Central memory CD4-positive, alpha-beta T cell (primary cell): ENCODE measurements at places on chromosomes 4 and X.

DNA sequence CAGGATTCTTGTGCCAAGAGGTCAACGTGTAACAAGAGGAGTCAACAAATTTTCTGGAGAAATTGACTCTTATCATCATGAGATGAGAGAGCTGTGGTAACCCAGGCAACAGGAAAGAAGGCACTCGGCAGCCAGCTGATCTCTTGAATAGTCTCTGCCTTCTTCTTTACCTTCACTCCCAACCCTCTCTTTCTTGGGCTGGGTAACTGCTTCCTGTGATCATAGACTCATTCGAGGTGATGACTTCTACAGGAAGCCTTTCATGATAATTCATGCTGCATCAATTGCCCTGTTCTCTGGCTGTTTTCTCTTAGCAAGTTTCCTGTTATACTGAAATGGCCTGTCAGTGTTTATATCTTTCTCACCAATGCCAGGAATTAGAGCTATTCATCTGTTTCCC lies 70.8 kb upstream of the FSTL5 start:
- DNase-seq = no peak

DNA sequence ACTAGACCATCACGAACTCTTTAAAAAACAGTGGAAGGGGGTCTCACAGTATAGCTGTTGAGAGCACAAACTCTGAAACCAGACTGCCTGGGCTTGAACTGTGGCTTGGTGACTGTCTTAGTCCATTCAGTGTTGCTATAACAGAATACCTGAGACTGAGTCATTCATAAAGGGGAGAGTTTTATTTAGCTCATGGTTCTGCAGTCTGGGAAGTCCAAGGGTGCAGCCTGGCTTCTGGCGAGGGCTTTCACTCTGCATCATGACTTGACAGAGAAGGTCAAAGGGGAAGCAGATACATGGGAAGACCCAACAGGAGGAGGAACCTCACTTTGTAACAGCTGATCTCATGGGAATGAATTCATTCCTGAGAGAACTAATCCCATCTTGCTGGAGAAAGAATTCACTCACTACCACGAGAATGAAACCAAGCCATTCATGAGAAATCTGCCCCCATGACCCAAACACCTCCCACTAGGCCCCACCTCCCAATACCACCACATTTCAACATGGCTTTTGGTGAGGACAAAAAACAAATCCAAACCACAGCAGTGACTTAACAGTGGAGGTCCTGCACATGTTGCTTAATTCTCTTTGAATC lies 116.7 kb upstream of the STOX2 start:
- no peak for DNase-seq

DNA sequence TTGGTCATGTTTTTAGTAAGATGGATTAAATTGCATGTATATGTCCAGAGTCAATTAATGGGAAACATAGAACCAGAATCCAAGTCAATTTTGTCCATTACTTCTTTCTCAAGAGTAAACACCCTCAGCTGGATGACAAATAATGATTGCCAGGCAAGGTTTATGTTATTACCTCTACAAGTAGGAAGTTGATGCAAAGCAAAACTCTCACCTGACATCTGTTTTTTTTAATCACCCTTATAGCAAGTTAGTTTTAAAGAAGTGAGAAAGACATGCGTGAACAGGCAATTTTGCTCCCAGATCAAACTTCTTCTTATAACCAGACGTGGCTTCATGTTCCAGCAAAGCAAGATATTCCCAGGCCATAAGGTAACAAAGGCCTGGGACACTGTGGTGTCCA lies 348.5 kb upstream of the FTHL17 start:
- no peak for DNase-seq

DNA sequence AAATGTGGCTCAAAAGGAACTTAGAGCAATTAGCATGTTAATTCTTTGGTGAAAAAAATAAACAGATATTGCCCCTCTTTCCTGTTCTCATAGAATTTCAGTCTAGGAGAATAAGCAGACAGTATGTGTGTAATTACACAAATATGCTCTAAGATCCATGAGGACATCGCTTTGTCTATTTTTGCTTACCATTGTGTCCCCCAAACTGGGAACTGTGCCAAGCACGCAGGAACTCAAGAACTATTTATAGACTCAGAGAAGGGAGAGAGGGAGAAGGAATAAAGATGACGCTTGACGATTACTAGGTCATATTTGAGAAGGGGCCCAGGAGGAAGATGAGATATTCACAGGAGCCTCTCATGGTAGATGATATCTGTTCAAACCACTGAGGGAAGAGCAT lies 692.6 kb downstream of the RAB28 start:
- DNase-seq = no peak

GRCh38 chrX:107729558-107730297 lies 45.9 kb downstream of the TSC22D3 start:
- no peak for DNase-seq

- DNase-seq = no peak
Measured at GRCh38 chr4:146123231-146123630, 52.3 kb upstream of the LSM6 start.

GRCh38 chr4:65791111-65791811 lies 121.0 kb upstream of the EPHA5 start:
- DNase-seq = no peak

DNA sequence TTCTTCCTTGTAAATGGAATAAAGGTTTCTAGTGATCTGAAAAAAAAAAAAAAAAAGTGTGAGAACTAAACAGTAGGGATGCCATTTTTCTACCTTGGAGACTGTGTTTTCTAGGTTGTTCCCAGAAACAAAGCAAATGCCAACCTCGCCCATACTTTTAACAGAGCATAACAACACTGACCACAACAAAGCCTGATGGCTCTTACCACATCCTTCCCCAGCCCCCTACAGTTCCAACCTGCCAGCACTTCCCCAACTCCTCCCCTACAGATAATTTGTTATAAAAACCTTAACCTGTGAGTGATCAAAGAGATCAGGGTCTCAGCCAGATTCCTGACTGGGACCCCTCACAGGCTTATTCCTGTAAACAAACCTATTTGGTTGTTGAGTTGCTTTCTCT lies 940.0 kb downstream of the SH3BGRL start:
- DNase-seq = peak; percentile 68

DNA sequence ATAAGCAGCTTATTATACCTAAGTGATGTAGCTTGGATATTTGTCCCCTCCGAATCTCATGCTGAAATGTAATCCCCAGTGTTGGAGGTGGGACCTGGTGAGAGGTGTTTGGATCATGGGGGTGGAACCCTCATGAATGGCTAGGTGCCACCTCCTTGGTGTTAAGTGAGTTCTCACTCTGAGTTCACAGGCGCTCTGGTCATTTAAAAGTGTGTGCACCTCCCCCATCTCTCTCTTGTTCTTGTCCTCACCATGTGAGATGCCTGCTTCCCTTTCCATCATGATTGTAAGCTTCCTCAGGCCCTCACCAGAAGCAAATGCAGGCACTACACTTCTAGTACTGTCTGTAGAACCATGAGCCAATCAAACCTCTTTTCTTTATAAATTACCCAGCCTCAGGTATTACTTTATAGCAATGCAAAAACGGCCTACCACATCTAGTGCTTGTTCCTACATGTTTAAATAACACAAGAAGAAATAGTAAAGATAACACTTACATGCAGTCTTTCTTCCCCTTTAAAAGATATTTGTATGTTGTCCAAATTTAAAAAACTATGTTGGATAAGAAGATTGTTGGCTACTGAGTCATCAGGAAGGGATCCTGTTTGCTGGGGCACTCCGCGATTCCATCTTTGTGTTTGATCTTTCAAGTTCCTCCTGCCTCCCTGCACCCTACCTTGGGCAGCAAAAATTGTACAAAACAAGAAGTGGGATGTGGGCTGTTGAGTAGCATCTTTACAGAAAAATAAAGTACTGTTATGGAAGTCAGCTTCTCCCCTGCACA lies 29.7 kb downstream of the PPP1R2C start:
- no peak for DNase-seq

DNA sequence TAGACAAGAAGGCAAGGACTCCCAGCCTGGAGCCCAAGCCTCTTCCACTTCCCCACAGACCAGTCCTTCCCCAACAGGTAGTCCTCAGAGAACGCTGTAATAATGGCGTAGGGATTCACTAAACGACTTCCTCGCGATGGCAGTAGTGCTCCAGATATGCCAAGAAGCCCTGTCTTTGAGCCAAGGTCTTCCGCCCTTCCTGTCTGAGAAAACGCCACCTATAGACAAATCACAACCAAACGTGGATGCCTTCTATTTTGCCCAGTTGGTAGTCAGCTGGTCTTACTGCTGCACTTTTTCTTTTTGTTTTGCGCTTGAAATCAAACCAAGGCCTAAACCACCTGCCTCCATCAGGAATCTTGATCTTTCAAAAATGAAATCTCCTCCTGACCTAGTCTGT lies 203.3 kb downstream of the OR13H1 start:
- DNase-seq = peak; percentile 80

- no peak for DNase-seq
Measured at GRCh38 chr4:168082379-168082778, 10.0 kb upstream of the ANXA10 start.

DNA sequence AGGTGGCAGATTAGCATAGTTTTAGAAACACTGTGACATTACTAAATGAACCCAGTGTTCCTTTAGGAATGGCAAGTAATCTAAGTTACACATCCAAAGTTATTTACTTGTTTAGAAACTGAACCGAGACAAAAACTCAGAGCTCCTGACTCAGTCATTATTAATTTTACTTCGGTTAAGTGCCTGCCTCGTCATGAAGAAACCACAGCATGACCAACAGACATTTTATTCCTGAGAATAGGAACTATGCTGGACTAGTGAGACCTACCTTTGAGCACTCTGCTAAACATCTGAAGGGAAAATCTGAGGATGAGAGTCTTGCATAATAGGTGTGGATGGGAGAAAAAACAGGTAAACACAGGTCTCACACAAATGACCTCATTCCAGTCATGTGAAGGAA lies 2.5 kb downstream of the BEX1 start:
- no peak for DNase-seq

DNA sequence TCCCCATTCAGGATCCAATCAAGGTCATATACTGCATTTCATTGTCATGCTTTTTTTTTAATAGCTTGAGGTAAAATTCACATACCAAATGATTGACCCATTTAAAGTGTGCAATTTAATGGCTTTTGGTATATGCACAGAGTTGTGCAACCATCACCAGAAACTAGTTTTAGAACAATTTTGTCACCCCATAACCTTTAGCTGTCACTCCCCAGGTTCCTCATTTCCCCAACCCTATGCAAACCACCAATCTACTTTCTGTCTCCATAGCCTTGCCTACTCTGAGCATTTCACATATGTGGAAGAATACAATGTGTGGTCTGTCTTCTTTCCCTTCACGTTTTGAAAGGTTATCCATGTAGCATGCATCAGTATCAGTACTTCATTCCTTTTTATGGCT lies 1.4 kb upstream of the SMAD1 start:
- DNase-seq = no peak

- no peak for DNase-seq
Measured at GRCh38 chrX:11399489-11400094, 106.4 kb downstream of the AMELX start.

DNA sequence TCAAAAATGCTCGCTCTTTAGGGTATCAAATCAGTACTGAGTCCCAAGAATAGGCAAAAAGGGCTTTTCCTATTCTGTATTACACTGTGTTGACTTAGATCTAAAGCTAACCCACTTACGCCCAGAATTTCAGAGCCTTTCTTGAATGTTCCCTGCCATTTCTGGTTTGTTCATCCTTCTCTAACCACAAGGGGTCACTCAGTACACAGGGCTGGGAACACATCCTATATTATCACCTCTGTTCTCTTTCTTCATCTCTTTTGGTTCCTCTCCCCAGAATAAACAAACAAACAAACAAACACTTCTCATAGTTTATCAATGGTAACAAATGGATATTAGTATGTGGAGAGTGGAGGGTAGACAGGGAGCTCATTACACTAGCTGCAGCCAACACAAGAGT lies 25.5 kb upstream of the MORC4 start:
- peak; percentile 1 for DNase-seq

- no peak for DNase-seq
Measured at GRCh38 chr4:74104145-74104544, 5.2 kb upstream of the CXCL2 start.

GRCh38 chrX:25275159-25275558 lies 259.4 kb upstream of the ARX start:
- DNase-seq = no peak

DNA sequence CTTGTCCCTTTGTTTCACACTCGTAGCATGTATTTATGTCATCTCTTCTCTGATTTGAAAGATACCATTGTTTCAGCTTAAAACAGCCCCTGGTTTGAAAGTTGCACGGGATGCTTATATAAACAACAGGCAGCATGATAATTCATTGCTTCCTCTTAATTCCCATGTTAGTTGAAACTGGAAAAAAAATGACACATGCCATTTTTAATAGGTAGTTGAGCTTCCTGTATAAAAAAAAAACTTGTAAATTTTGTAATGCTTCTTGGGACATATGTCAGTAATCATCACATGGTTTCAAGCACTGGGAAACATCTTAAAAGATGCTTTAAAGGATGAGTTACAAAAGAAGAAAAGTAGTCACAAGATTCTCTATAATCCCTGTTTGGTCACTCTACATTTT lies 243.0 kb downstream of the PALLD start:
- no peak for DNase-seq

DNA sequence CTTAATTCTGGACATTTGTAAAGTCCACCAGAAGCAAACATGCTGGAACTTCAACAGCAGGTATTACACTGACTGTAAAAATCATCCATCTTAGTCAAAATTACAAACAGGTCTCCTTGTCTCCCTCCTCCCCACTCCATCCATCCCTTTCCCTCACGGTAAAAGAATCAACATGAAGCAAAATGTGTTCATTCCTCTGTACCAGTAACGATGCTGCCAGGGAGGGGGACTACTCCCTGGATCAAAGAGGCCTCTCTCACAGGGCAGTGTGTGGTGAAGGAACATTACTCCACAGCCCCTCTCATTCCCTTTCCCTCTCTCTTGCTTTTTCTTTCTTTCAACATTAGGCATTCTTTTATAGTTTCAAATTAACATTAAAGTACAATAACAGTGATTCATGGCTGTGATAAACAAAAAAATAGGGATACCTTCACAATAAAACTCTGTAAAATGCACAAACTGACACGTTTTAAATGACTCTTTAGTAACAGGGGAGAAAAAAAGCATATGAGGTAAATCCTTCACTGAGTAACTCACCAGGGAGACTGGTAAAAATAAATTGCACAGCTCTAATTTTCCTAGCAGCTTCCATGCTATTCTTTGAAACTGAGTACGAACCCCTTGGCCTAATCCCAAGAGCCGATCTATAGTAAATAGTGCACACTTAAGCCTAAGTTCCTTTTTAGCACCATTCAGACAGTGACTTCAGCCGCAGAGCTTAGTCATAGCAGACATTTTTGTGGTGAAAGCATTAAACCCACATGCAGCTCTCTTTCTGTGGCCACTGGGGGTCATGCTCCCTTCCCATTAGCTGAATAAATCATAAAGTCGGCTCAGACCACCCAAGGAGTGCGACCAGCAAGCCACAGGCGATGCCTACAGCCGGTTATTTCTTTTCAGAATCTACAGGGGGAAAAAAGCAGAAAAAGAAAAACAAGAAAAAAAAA lies 215.6 kb upstream of the GYPA start:
- DNase-seq = no peak

- no peak for DNase-seq
Measured at GRCh38 chr4:126583509-126583908, 1049.2 kb upstream of the INTU start.
